Amniotic epithelial cell (primary cell): ENCODE measurements at places on chromosomes 3 and 15.

GRCh38 chr3:42900226-42901072, 5.5 kb upstream of the ZNF662 start:
- DNase-seq = no peak

- DNase-seq = no peak
These were observed 3.6 kb downstream of the FYTTD1 start for GRCh38 chr3:197753263-197753662.

DNA sequence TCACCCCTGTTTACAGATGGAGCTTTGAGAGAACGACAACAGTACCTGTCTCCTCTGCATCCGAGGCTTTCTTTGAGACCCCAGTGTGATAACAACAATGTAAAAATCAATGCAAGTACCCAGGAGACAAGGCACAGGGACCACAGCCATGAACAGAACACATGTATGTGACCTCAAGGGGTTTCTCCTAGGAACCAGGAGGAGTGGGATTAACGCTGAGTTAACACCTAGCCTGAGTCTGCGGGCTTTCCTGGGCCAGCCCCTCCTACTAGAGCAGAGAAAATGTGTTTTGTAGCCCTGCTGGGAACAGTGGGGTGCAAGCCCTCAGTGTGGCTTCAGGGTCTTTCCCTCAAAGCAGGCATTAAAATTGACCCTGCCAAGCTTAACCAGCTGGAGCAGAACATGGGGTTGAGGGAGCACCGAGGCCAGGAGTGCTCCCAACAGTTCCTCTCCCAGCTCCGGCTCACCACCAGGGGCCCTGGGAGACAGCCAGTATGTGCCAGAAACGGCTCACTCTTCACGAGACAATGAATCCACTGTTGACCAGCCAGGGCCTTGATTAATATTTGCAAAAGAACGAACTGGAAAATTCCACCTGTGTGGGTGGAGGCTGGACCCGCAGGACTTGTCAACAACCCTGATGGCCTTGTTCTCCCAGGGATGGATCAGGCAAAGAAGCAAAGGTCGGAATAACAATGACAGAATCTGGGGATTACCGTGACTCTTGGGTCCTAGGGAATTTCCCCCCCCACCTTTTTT, 3.6 kb downstream of the CHDH start:
- no peak for DNase-seq

- DNase-seq = no peak
These were observed 9.7 kb upstream of the GNB5 start for GRCh38 chr15:52200831-52201365.

GRCh38 chr3:24943961-24944360, 449.3 kb upstream of the THRB start:
- no peak for DNase-seq

GRCh38 chr3:194579091-194579606, 54.1 kb downstream of the TMEM44 start:
- peak; percentile 79 for DNase-seq

- no peak for DNase-seq
These were observed 49.5 kb downstream of the SLC25A26 start for GRCh38 chr3:66270288-66270687.

- no peak for DNase-seq
These were observed 268.0 kb upstream of the ARRDC4 start for GRCh38 chr15:97692301-97693015.

DNA sequence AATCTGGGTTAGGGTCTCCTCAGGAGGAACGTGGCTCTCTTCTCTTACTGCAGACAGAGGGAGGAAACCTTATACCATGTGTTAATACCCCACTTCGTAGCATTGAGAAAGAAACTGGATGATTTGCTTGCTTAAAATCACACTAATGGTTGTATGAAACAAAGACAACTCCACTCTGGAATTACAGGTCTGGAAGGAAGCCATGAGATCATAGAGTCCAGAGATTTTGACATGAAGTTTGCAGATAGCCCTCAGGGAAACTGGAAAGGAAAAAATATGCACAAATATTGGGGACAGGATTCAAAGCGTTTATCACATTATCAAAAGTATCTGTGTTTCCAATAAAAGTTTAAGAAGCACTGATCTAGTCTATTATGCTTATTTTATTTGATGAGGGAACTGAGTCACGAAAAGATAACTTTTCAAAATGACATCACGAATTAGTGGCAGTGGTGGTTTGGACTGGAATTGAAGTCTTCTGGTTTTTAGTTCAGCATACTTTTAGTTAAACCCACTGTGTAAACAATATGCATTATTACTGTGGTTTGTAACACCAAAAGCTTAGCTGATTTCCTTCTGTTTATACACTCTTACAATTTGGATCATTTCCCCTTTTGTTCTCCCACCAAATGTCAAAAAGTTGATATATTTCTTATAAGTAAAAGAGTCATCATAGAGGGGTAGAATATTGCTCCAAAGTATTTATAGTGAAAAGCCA, 16.8 kb downstream of the FGF7 start:
- no peak for DNase-seq

- peak; percentile 95 for DNase-seq
These were observed 15.9 kb upstream of the SMAD3 start for GRCh38 chr15:67049351-67050044.

GRCh38 chr3:113006359-113007056, 15.7 kb downstream of the GTPBP8 start:
- DNase-seq = no peak

GRCh38 chr15:48966595-48967301, 3.0 kb upstream of the SHC4 start:
- peak; percentile 73 for DNase-seq

DNA sequence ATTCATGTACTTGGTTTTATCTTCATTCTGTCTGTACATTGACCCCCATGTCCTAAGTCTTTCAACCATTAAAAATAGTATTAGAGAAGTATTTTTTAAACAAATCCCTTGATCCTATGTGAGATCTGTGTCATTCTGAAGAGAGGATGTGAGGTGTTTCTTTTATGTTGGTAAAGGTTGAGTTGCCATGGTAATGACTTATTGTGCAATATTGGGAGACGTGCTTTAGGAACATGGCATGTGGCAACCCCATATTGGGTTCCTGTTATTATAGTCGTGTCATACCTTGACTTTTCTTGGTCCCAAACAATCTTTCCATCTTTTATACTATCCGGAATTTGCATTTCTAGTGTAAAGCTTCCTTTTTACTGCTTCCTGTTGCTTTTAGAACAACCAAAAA, 203.1 kb downstream of the KCNAB1 start:
- peak; percentile 37 for DNase-seq

- DNase-seq = no peak
These were observed 893.5 kb downstream of the TUSC7 start for GRCh38 chr3:117603097-117603496.

GRCh38 chr15:84834229-84834955, 17.2 kb downstream of the ALPK3 start:
- no peak for DNase-seq

- DNase-seq = peak; percentile 79
These were observed 85.7 kb downstream of the VGLL4 start for GRCh38 chr3:11558002-11558401.

DNA sequence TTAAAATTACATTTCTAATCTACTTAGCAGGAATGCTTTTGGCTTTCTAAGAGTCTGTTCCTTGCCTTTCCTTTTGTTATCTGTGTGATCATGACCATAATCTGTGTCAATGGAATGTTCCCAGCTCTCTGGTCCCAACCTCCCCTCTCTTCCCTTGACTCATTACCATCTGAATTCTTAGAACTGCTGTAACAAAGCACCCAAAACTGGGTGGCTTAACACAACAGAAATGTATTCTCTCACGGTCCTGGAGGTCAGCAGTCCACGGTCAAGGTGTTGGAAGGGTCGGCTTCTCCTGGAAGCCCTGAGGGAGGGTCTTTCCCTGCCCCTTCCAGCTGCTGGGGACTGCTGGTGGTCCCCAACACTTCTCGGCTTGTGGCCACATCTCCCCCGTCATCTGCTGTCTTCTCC, 81.1 kb downstream of the LRRK1 start:
- DNase-seq = peak; percentile 49

DNA sequence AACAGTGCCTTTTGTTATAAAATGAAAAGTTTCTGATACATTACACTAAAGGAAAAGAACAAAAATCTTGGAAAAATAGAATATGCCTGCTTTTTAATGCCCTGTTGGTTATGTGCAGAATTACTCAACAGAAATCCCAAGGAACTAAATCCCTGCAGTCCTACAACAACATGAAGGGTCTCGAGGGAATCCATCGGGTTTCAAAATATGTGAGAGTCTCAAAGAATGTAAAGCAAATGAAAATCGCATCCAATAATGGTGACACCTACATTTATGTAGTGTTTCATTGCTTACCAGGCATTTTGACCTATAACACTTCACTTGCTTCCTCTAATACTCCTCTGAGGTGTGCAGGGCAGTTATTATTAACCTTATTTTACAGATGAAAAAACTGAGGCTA, 411.3 kb downstream of the FOXP1 start:
- no peak for DNase-seq

- DNase-seq = no peak
These were observed 136.5 kb upstream of the RASGRP1 start for GRCh38 chr15:38701149-38701548.
